GM13977 (cell line): ENCODE measurements at places on chromosomes 7 and 10.

GRCh38 chr10:43569681-43570080 is 4.7 kb downstream of the ZNF239 start:
- DNase-seq, result no peak

DNA sequence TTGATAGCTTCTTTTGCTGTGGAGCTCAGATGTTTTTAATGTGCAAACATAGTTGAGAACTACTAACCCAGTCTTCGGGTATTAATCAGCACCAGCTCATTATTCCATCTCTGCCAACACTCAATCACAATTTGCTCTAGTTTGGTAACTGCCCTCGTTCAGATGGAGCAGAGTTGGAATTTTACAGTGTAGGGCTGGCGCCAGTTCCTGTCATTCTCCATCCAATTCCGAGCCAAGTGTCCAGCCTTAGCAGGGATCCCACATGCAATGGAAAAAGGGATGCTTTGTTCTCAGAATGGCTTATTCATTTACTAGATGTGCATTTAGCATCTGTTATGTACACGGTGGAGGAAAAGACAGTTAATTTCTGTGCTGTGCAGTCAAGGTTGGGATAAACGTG is 504.5 kb upstream of the GALNT17 start:
- DNase-seq, result no peak

DNA sequence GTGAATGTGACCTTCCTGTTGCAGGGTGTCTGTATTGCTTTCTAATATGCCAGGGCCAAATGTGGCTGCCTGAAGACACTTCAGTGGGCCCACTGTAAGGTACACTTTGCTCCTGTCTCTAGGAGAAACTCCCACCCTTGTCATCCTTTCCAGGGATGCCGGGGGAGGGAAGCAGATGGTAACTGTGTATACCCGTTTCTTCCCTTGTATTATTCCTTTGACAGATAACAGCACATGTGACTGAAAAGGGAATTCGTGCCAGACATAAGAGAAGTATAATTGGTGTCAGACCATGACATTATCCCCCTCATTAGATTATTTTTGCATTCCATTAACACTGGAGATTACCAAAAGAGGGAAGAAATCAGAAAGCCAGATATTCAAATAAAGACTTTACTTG is 317.7 kb downstream of the CAMK1D start:
- no peak for DNase-seq

- no peak for DNase-seq
Observed at GRCh38 chr7:43135129-43135528, 22.7 kb downstream of the HECW1 start.

DNA sequence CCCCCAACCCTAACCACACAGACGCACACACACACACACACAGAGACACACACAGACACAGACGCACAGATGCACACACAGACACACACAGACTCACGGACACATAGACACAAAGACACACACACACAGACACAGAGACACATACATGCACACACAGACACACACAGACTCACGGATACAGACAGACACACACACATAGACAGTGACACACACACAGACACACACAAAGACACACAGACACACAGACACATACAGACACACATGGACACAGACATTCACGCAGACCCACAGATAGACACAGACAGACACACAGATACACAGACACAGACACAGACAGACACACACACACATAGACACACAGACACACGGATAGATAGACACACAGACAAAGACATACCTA is 2.1 kb downstream of the CALML5 start:
- DNase-seq, result no peak

DNA sequence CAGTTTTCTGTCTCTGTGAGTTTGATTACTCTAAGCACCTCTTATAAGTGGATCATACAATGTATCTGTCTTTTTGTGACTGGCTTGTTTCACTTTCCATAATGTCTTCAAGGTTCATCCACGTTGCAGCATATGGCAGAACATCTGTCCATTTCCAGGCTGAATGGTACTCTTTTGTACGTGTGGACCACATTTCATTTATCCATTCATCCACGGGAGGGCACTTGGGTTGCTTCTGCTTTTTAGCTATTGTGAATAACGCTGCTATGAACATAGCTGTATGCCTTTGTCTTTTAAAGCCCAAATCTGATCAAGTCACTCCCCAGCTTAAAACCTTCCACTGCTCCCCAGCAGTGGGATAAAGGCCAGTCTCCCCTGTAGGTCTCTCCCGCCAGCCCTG is 31.5 kb downstream of the EGFR start:
- DNase-seq, result no peak

GRCh38 chr10:99297033-99297432 is 32.1 kb upstream of the CNNM1 start:
- no peak for DNase-seq

- DNase-seq, result peak; percentile 12
Observed at GRCh38 chr10:26357203-26357602, 80.9 kb upstream of the APBB1IP start.

DNA sequence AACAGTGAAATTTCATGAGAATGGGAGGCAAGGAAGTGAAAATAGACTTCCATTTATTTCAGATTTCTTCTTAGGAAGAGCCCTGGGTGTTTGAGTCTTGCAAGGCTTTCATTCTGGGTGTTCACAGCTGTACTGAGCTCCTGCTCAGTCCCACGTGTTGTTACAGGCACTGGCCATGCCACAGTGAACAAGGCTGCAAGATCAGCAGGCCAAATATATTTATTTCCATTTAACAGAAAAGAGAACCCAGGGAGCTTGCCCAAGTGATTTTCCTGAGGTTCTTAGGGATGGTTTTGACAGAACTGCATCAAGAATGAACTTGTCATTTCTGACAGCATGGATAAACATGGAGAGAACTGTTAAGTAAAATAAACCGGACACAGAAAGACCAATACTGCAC is 54.5 kb upstream of the CD36 start:
- no peak for DNase-seq

DNA sequence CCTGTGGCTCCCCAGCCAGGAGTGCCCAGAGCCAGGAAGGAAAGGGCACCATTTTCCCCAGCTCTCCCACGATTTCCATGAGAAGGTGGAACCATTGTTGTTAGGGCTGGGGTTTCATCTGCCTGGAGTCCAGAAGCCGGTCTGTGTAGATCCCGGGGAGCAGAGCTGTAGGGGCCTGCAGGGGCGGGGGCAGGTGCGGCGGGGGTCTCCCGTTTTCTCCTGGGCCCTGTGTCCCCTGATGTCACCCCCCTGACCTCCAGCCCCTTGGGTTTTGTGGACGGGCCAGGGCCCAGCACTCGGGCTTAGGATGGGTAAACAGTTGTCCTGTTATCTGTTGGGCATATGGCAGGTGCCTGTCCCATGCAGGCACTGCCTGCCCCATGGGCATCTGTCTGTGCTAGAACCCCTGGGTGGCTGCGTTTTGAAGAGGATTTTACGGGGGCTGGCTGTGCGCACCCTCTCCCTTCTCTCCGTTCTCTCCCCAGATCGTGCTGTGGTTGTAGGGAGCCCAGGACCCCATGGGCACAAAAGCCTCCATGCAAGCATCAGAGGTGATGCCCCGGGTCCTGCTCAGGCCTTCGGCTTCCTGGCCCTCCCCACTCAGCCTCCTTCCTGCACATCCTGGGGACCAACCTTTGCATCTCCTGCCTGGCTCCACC is 158.8 kb downstream of the WDR37 start:
- no peak for DNase-seq

DNA sequence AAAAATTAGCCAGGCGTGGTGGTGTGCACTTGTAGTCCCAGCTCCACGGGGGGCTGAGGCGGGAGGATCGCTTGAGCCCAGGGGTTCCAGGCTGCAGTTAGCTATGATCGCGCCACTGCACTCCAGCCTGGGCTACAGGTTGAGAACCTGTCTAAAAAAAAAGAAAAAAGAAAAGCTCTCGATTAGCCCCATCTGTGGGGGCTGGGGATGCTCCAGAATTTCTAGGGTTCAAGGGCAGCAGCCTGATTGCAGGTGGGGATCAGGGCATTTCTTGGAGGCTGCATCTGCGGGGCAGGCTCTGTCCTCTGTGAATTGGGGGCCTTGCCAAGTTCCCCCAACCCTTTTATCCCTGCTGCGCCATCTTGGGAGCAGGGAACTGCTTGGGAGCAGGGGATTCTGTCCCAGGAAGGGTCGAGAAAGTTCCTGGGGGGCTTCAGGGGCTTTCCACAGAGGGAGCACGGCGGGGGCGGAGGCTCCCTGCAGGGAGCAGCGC is 651 bp upstream of the ARPC1A start:
- DNase-seq, result no peak

- DNase-seq, result no peak
Observed at GRCh38 chr10:98394851-98395440, 20.0 kb downstream of the PYROXD2 start.

DNA sequence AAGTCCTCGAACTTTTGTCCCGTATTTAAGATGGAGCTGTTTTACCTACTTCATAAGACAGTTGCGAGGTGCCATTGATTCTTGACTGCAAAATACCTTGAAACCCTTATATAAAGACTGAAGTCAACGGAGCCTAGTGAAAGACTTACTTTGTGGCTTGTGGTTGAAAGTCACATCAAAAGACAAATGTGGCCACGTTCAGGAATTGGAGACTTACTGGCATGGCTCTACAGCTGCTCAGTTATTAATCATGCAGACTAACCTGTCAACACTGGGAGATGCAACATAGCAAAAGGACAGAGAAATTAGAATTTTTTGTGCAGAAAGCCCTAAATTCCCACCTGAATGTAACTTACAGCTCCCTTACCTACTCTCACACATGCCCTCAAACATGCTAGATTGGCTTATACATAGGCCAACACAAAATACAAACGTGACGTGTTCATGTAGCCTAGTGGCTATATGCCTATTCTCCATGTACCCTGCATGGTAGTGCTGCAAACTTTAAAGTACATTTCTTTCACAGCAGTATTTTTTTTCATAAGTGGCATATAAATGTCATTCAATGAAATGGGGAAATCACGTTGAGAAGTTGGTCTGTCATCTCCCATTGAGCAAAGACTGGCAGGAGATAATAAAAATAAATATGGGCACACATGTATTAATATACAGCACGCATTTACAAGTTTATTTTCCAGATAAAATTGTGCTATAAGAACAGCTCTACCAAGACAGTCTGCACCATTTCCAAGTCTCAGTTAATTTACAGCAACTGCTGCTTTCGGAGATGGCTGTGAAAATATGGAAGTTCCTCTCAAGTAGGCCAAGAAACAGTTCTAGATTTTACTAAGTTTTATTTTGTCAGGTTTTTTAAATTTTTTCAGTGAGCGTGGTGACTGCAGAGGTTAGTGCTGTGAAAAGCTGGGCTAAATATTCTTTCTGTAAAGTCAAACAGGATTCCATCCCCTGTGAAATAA is 170.4 kb upstream of the C7orf33 start:
- peak; percentile 35 for DNase-seq

DNA sequence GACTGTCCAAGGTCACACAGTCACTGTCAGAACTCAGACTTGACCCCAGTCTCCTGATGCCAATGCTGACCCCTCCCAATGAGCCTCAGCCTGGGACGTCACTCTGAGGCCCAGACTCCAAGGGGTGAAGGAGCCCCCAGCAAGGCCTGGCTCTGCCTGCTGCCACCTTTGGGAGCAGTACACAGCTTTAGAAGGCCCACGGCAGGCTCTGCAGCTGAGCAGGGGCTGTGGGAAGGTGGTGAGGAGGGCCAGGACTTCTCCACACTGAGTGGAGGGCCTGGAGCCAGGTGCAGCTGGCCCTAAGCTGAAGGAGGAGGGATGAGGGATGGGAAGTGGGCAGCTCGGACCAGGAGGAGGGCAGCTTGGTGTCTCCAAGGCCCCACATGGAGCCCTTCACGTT is 23.9 kb upstream of the ZMIZ1 start:
- no peak for DNase-seq

- DNase-seq, result no peak
Observed at GRCh38 chr7:92731335-92732063, 104.9 kb downstream of the CDK6 start.

DNA sequence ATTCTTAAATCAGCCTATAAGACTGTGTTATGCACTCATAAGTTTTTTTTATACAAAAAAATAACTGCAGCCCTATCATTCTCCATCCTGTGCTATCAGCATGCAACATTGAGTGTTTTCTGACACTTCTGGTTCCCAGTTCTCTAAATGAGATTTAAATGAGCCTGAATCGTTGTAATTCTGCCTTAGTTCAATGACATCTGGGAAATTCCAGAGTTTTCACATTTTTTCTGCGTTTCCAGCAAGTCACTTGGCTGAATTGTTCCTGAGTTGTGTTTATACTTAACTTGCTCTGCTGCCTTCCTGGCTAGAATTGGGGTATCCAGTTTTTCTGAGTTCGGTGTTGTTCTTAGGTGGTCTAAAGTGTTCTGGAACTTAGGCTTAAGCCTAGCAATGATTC is 636.1 kb upstream of the FZD8 start:
- no peak for DNase-seq

DNA sequence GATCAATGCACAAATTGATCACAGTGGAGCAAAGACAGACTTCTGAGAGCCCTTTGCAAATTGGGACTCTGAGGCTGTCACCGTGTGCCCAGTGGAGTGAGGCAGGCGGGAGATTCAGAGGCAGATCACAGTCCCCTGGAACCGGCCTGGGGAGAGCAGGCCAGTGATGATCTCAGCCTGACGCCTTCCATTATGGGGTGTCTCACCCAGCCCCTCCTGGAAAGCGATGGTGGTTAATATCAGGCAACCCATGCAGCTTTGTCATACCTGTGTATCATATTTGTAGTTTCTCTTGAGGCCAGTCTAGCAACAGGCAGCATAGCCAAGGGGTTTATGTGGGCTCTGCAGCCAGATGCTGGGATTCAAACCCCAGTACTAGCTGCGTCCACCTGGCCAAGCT is 147.8 kb downstream of the EMX2 start:
- DNase-seq, result no peak

DNA sequence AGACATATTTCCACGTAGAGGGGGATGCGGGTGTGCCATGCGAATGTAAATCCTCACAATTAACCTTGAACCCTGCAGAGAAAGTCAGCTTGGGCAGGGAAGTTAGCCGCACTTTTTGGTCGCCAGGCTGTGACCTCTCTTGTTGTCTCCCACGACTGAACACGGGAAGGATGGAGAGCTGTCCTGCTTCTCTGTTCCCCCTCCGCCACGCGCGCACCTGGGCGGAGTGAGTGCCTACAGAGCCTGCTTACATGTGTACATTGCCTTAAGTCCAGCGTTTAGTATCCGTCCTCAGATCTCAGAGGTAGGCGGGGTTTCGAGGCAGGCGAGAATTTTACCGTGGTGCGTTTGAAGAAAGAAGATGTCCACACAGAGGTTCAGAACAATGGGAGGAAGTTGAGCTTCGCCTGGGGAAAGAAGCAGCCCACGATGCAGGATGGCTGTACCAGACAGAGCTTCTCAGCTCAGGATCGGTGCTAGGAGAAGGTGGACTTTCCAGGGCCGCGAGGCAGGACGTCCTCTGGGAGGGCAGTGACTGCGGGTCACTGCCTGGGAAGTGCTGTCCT is 482 bp upstream of the ERCC6 start:
- peak; percentile 45 for DNase-seq

- DNase-seq, result no peak
Observed at GRCh38 chr10:123687758-123688157, 21.6 kb downstream of the GPR26 start.

- DNase-seq, result no peak
Observed at GRCh38 chr10:99854860-99855259, 72.4 kb downstream of the ABCC2 start.

GRCh38 chr10:23643111-23643780 is 204.4 kb downstream of the OTUD1 start:
- DNase-seq, result no peak
